ENCODE measurements at places on chromosomes 2 and 18.

DNA sequence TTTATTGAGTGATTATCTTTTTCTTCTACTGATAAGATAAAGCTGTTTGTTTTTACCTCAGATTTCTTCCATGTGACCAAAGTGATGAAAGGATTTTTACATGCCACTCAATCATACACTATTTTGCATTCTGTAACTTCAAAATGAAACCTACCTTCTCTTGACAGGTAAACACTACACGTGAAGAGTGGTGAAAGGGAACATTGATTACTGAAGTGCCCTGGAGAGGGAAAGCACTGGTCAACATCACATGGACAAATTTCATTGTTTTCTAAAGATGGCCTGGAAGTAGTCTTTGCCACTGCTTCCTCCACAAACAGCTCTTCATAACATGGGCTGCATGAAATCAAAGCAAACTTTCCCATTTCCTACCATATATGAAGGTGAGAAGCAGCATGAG, 120.1 kb downstream of the HIBCH start:
- no peak for DNase-seq

DNA sequence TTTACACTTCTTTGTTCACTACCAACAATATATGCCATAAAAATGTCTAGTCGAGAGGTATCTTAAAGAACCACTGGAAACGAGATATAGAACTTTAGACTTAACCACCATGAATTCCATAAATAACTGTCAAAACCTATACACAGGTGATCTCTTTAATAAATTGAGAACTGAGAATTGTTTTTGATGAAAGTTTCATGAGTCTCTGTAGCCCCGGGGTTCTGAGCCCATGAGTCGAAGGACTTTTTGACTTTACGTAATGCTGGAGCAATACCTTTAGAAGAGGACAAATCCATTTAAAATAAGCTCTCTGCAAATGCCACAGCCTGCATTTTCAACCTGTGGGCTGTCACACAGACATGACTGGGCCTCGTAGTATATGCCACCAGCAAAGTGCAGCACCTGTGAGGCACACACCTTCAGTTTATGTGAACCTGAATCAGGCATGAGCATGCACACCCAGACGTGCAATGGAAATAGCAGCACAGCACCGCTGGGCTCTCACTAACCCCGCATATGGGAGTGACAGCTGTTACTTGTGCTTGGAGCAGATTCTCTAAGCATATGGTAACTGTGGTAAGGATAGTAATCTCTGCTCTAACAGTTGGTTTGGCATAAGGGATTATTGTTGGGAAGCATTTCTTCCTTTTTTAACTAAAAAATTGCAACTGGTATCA, 383.2 kb downstream of the SOCS6 start:
- no peak for DNase-seq

DNA sequence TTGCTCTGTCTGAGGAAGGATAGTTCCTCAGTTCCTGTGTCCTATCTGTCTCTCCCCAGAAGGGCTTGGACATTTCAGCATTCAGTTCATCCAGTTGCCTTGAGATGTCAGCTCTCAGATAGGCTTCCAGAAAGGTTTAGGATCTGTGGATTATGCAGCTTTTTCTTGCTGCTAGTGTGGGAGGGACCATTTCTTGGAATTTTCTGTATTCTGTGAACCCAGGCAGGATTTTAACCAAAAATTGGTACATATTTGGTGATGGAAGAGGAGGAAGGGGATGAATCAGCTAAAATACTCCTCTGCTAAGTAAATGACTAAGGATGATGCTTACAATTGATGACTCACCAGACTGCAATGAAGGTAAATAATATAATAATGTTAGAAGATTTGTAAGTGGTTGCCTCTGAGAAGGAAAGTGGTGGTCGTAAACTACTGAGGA, 58.6 kb upstream of the DOCK10 start:
- DNase-seq = no peak

DNA sequence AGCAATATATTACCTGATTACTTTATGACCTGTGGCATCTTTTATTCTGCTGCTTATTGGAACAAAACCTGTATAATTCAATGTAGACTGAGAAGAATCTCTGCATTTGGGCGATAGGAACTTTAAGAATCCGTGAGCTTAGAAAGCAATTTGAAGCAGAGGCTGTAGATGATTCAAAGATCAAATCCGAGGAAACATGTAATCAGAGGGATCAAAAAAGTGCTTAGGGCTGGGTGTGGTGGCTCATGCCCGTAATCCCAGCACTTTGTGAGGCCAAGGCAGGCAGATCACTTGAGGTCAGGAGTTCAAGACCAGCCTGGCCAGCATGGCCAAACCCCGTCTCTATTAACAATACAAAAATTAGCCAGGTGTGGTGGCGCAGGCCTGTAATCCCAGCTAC, 198.4 kb downstream of the MTX2 start:
- no peak for DNase-seq

GRCh38 chr18:6315517-6316331, 99.0 kb downstream of the L3MBTL4 start:
- DNase-seq = no peak

GRCh38 chr2:13056259-13056843, 339.6 kb downstream of the TRIB2 start:
- no peak for DNase-seq

GRCh38 chr18:10194592-10194991, 259.8 kb upstream of the APCDD1 start:
- no peak for DNase-seq

- DNase-seq = no peak
These were observed 678.0 kb downstream of the ZEB2 start for GRCh38 chr2:143841935-143842334.

- DNase-seq = no peak
These were observed 69.2 kb downstream of the DGKD start for GRCh38 chr2:233423552-233423860.

DNA sequence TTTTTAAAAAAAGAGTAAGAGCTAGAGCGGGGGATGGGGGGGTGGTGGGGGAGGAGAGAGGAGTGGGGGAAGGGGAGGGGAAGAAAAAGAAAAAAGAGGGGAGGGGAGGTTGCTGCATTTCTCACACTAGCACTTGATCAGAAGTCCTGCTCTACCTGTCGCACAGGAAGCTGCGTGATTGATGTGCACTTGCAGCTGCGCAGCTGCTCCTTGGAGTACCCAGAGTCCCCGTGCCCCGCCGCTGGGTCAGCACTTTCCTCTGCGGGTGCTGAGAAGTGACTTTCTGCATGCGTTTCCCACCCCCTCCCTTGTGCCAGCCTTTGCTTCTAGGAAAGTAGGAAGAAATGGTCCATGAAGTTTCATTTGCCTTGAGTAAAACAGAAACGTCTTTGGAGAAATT, 297.3 kb downstream of the ETAA1 start:
- DNase-seq = no peak

GRCh38 chr2:98479959-98480524, 35.4 kb downstream of the INPP4A start:
- peak; percentile 66 for DNase-seq

- DNase-seq = no peak
These were observed 174.6 kb upstream of the TPO start for GRCh38 chr2:1238598-1239138.

GRCh38 chr18:13576598-13576997, 149.8 kb downstream of the FAM210A start:
- DNase-seq = no peak

- no peak for DNase-seq
These were observed 34.7 kb downstream of the MAP4K4 start for GRCh38 chr2:101732199-101732598.

DNA sequence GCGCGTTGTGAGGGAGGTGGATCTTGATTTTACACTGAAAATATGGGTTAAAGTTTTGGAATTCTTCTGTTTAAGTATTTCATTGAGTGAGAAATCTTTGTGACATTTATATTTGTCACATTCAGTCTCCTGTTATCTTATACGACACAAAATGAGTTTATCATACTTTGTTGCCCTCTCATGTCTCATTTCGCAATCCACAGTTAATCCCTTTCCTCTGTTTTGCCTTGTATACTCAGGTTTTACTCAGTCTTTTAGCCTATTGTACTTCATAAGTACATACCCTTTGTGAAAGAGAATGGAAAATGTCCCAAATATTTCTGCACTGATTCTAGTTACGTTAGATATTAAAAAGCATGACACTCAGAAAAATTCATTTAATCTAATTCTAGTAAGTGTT, 142.7 kb downstream of the ATP9B start:
- no peak for DNase-seq

Data from activated CD4-positive, alpha-beta T cell treated with anti-CD3 and anti-CD28 coated beads, Interleukin-2, amount 50 U/mL, for 48 hours (primary cell).